A549 treated with DMSO at 1 μM for 4 hours (cell line): ENCODE measurements at places on chromosomes 16 and 17. TPM values are rescaled to one million over a fixed set of nuclear protein-coding genes. Genes with fewer than 3 reads are reported as not detected.

SCNN1B gene
- total RNA-seq = 0.11 to 0.30 TPM (median 0.19 TPM) in 4 of 5 replicates, not detected in the other

PRAC2 gene
- not detected in 5 replicates for total RNA-seq

SEPTIN12 gene
- not detected in 5 replicates for total RNA-seq

TP53TG3D gene
- total RNA-seq = 0.70 to 1.4 TPM (median 1.1 TPM) in 5 replicates

EFCAB13 gene
- total RNA-seq = 1.5 to 3.9 TPM (median 2.3 TPM) in 5 replicates

NT5M gene
- 6.5 to 10.7 TPM (median 9.9 TPM) in 5 replicates for total RNA-seq

MYO15B gene
- 45.2 to 59.3 TPM (median 52.1 TPM) in 5 replicates for total RNA-seq

SYNGR3 gene
- 6.4 to 7.6 TPM (median 6.9 TPM) in 5 replicates for total RNA-seq

CCDC47 gene
- 99.5 to 128 TPM (median 109 TPM) in 5 replicates for total RNA-seq

C1QTNF1 gene
- 33.5 to 41.6 TPM (median 39.2 TPM) in 5 replicates for total RNA-seq

CDRT15L2 gene
- total RNA-seq = not detected in 5 replicates

PERCC1 gene
- not detected in 5 replicates for total RNA-seq

PLLP gene
- 1.3 to 2.1 TPM (median 1.6 TPM) in 5 replicates for total RNA-seq

SLC39A11 gene
- total RNA-seq = 15.1 to 18.3 TPM (median 17.0 TPM) in 5 replicates

MRPS23 gene
- total RNA-seq = 155 to 209 TPM (median 159 TPM) in 5 replicates

TEKT5 gene
- 0.09 to 0.19 TPM in 2 of 5 replicates, not detected in the others for total RNA-seq

C1QL1 gene
- 17.6 to 30.5 TPM (median 24.6 TPM) in 5 replicates for total RNA-seq

UMOD gene
- not detected in 5 replicates for total RNA-seq
